ENCODE measurements at places on chromosomes 2 and 18.

DNA sequence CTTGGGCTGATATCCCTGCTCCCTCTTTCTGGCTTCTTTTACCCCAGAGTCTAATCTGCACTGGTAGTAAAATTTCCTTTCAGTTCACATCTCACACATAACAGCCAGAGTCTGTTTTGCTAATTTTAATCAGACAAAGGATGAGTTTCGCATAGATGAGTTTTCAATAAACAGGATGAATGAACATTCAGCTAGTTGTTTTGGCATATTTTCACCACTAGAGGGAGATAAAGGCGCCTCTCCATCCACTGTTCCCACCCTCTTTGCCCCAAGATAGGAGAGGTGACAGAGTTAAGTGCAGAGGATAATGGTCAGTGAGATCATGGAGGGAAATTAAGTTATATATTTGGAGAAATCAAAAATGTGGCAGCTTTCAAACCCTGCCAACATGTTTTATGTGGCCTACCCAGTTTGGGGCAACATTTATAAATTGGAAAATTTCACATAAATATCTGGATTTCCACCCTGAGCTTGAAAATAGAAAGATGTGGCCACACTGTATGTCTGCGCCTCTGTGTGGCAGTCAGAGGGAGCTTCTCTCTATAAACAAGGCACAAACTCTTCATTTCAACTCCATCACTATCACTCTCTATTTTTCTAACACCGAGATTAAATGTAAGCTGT lies 48.5 kb upstream of the DTNA start:
- peak; percentile 78 for DNase-seq

DNA sequence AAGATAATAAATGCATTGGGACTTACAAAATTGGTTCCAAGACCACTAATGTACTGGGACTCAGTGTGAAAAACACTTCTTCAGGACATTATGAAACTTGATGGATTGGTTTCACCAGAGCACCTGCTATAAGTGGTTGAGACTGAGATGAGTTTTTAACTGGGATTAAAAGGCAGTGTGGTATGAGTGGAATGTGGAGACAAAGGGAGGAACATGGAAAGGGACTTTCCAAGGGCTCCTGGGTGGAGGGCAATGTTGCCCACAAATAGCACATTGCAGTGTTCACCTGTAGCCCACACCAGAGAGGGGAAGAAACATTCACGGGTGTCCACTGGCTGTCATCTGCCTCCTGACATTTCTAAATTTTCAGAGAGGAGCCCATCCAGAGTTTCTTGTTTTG lies 253.3 kb upstream of the TANK start:
- no peak for DNase-seq

- peak; percentile 58 for DNase-seq
Measured at GRCh38 chr2:222797261-222797660, 63.6 kb upstream of the ACSL3 start.

GRCh38 chr2:64352292-64352691 lies 101.7 kb upstream of the LGALSL start:
- DNase-seq = no peak

GRCh38 chr2:241329669-241330615 lies 14.2 kb downstream of the SEPTIN2 start:
- DNase-seq = peak; percentile 27

DNA sequence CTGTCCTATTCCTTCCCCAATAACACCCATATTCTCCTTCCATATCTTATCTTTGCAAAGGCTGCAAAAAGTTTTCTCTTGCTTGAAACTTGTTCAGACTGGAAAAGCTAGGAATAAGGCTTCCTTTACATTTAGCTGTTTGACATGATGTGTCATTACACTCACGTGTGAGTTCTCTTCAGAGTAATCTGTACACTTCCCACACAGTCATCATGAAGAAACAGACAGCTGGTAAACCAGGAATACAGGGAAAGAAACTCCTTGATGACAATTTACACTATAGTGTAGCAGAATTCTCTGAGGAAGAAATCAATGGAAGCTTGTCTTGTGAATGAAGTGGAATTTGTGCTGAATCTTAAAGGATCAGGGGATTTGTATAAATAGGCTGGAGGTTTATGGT lies 628.6 kb upstream of the CDH2 start:
- DNase-seq = no peak

DNA sequence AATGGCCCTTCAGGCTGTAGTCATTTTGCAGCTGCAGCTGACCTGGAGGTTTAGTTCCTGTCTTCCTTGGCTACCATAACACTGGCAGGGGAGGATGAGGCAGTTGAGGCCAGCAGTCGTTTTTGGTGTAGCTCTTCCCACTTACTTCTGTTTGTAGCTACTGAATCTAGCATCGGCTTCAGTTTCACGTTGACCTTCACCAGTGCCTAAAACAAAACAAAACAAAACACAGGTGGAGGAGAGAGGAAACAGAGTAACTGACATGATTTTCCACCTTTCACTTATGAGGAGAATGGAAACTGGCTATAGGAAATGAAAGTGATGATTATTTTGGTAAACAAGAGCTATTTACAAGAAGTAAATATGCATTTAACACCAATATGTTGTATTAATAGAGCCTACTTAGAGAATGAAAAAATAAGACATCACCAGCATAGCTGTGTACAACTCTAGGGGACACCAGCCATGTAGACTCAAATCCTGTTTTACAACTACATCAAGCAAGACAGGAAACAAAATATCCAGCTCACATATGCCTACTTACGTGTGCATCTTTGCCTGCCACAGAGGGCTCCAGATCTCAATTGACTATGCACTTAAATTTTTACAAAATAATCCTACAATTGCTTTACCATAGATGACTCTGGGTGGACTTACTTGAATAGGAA lies 236.9 kb downstream of the AGPS start:
- no peak for DNase-seq

GRCh38 chr2:13255485-13255884 lies 538.7 kb downstream of the TRIB2 start:
- DNase-seq = no peak

- peak; percentile 11 for DNase-seq
Measured at GRCh38 chr2:210429403-210430137, 47.0 kb downstream of the LANCL1 start.

DNA sequence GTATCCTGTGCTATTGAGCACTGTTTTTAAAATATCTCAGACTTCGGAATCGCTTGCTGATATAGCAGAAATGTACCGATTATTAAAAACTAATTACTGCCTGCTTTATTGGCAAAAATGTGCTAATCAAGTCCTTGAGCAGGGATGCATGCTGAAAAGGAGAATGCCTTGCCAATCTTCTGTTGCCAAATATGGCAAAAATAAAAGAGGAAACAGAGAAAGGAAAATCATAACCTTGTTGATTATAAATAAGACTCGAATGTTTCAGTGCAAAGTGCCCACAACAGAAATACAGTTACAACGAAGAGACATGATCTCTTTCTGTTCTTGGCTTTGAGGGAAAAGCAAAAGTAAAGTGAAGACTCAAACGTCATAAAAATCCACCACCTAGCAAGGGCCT lies 248.5 kb downstream of the TMEM182 start:
- DNase-seq = no peak

DNA sequence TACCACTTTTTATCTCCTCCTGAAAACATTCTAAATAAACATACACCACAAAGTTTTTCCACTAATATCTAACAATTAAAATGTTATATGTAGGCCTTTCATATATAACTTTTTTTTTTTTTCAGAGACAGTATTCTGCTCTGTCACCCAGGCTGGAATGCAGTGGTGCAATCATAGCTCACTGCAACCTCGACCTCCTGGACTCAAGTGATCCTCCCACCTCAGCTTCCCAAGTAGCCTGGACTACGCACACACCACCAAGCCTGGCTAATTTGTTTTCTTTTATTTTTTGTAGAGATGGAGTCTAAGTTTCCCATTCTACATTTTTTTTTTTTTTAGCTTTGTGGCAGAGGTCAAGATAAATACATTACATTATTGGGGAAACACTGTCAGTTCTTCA lies 1612.6 kb upstream of the NXPH2 start:
- DNase-seq = no peak

GRCh38 chr2:71798266-71799012 lies 345.1 kb downstream of the DYSF start:
- DNase-seq = peak; percentile 73

DNA sequence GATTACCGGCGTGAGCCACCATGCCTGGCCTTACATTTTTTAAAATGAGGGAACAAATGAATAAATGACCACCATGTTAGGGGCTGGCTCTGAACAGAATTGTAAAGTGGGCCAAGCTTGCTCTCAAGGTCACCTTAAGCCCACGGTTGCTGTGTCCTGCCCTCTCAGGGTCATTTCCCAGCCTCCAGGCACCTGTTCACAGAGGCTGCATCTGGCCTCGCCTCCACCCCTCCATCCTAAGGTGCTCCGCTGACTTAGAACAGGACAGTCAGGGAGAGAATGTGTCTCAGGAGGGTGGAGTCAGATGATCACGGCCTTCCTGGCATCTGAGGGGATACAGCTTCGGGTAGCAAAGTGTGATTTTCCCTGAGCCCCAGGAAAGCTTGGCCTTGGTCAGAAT lies 7.3 kb downstream of the SFTPB start:
- DNase-seq = no peak

GRCh38 chr2:101960819-101961337 lies 30.9 kb upstream of the IL1R2 start:
- no peak for DNase-seq

DNA sequence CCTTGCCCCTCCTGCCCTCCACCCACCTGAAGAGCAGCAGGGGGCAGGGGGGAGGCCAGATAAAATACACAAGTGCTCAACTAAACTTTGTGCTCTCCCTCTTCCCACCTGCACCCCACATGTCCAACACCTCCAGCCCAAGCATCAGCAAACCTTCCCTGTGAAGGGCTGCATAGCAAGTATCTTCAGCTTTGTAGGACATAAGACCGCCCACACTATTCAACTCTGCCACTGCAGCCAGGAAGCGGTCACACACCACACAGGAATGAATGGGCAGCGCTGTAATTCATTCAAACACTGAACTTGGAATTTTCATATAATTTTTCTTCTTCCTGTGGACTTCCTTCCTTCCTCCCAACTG lies 27.5 kb downstream of the TFCP2L1 start:
- peak; percentile 17 for DNase-seq

DNA sequence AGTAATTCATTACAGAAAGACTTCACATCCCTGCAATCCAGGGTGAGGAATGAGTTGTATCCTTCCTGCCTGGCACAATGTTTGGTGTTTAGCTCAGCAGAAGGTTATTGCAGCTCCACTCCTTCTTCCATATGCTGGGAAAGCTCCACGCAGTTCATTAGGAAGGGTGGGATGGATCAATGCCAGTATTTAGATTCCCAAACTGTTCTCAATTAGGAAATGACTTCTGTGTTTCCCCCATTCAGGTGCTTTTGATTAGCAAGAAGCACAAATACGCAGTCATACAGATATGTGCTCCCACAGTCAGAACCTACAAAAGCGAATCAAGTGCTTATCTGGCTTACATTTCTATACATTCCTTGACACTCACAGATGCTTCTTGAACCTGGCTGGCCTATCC lies 340.6 kb downstream of the NYAP2 start:
- no peak for DNase-seq

DNA sequence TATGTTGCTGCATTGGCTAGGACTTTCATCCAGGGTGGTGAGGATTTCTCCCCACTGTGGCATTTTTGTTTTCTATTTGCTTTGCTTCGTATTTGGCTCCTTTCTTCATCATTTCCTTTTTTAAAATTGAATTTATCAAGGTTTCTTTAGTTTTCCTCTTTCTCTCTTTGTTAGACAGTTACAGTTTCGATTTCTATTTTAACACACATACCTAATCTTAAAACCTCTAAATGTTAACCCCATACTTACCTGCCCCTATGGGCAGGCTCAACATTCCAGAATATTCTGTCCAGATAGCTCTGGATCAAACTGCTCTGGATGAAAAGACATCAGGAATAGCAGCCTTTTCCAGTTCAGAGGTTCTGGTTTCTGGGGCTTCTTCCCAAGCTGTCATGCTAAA lies 49.2 kb downstream of the DIPK1C start:
- no peak for DNase-seq

DNA sequence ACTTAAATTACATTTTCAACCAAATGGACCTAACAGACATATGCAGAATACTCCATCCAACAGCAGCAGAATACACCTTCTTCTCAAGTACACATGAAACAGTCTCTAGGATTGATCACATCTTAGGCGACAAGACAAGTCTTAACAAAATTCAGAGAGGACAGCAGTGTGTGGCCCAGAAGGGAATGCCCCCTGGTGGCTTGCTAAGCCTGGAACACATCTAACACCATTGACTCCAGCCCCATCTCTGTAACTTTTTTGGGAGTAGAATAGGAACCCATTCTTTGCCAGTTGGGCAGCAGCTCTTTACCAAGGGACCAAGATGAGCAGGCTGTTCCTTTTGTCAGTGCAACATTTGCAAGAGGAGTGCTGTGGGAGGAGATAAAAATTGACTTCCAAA lies 249.9 kb downstream of the PLCL1 start:
- DNase-seq = peak; percentile 59

DNA sequence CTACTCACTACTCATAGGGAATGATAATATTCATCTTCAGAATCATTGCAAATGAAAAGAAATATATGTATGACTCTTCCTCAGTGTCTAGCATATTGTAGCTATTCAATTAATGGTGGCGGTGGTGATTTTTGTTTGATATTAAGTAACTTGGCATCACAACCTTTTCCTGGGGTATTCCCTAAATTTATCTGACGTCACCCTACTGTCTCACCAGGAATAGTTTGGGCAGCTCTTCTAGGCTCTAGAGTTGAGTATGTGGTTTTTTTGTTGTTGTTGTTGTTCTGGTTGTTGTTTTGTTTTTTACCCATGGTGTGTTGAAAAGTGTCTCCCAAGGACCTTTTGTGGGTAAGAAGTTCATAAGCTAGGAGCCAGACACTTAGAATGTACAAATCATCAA lies 1320.3 kb upstream of the LRRTM1 start:
- no peak for DNase-seq

- DNase-seq = no peak
Measured at GRCh38 chr2:236286873-236287545, 22.8 kb upstream of the ASB18 start.

DNA sequence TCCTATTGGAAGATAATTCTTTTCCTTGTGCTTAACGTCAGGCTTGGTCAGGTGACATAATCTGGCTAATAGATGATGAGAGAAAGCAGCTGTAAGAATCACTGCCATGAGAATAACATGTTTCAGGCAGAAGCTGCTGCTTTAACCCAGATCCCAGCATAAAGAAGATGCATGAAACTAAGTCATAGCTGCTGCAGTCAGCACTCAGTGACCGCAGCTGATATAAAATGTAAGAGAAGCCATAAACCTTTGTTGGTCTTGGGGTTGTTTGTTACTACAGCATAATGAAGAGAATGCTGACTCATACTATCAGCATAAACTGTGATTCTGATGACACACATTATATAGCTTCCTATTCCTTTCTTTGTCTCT lies 274.3 kb upstream of the TRIB2 start:
- DNase-seq = no peak

GRCh38 chr2:169005994-169006393 lies 25.1 kb downstream of the ABCB11 start:
- DNase-seq = no peak

All from hematopoietic multipotent progenitor cell treated with erythropoietin and hydrocortisone succinate and interleukin-3 and kit ligand, for 6 days (in vitro differentiated cells).